ENCODE measurements at places on chromosomes 6 and 20.

DNA sequence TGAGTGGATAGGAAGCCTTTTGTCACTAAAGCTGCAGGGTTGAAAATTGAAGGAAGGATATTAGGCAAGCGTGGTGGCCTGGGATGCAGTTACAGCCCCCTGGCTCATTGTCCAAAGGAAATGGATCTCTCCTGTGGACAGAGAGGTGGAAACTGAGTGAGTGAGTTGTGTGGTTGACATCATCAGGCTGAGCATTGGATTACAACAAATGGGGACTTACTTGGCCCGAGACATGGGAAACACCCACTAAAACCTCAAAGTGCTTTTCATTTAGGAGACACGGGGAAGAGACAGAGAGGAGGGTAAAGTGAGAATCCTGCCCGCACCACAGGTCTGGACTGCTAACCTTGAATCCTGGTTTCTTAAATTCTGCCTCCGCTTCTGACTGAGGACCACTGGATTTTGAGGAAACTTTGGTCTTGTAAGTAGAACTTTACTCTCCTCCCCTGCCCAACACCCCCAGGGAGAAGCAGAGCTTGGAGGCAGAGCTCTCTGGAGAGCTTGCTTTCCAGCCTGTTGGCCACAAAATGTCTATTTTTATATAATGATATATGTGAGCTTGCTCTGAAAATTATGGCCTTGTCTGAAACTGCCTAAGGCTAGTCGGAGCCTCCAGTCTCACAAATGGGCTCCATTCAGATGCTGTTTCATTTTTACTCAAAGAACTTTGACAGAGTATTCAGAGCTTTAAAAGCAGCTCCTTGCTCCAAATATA is at the start of gene PKIG:
TSS of gene PKIG (plus strand) at position 269 of the 715 bp plus-strand sequence. CDS start 31,978 bp downstream, outside the sequence.
- peak; percentile 80 for DNase-seq

DNA sequence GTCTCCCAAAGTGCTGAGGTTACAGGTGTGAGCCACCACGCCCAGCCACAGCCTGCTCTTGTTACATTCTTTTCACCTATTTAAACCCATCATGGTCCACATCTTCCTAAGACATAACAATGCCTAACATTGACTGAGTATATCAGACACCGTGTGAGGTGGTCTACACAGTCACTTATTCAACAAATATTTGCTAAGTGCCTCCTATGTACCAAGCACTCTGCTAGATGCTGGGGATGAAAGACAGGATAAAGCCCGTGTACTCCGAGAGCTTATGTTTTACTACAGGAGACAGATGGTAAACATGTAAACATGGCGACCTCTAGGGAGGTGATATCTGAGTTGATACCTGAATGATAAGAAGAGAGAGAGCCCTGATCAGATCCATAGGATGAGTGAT is 12.7 kb downstream of the BCL2L1 start:
- DNase-seq, result no peak

GRCh38 chr20:32798046-32798981 is 21.4 kb upstream of the MAPRE1 start:
- no peak for DNase-seq

- DNase-seq, result peak; percentile 16
These were observed 405 bp downstream of the RALGAPA2 start for GRCh38 chr20:20712004-20712473.

DNA sequence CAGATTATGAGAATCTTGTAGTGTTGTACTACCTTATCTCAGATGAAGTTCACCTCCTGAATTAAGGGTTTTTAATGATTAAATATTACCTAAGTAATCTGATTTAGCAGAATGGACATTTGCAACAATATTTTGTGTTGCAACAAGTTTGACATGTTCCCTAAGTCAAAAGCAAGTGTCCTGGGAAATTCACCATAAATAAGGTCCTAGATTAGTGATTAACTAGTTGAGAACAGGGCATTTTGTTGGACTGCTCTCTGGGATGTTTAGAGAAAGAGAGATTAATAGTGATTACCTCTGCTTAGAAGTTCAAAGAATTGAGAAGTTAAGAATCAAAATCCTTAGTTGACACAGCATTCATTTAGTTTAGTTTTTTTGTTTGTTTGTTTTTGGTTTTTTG is 120.2 kb upstream of the MARCKS start:
- DNase-seq, result no peak

DNA sequence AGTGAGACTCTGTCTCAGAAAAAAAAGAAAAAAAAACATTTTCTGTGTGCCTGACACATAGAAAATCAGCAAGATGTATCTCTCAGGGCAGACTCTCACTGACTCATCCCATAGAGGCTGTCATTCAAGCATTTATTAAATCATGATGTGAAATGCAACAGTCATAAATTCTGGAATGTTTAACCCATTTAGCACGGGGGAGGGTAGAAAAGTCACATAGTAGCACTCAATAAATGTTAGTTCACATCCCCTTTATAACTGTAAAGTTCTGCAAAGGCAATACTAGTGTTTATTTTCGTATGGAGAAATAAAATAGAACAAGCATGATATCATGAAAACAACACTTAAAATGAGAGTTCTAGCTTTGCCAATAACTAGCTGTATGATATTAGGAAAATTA is 15.5 kb upstream of the CARMIL1 start:
- DNase-seq, result peak; percentile 65

- peak; percentile 60 for DNase-seq
These were observed 34.2 kb upstream of the C20orf203 start for GRCh38 chr20:32707691-32708581.

DNA sequence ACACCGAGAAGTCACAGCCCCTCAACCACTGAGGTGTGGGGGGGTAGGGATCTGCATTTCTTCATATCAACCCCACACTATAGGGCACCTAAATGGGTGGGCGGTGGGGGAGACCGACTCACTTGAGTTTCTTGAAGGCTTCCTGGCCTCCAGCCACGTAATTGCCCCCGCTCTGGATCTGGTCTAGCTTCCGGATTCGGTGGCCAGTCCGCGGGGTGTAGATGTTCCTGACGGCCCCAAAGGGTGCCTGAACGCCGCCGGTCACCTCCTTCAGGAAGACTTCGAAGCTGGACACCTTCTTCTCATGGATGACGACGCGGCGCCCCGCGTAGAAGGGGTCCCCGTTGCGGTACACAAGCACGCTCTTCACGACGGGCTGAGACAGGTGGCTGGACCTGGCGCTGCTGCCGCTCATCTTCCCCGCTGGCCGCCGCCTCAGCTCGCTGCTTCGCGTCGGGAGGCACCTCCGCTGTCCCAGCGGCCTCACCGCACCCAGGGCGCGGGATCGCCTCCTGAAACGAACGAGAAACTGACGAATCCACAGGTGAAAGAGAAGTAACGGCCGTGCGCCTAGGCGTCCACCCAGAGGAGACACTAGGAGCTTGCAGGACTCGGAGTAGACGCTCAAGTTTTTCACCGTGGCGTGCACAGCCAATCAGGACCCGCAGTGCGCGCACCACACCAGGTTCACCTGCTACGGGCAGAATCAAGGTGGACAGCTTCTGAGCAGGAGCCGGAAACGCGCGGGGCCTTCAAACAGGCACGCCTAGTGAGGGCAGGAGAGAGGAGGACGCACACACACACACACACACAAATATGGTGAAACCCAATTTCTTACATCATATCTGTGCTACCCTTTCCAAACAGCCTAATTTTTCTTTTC is at the start of gene DCDC2:
TSS of gene DCDC2 (minus strand) at position 724 of the 883 bp plus-strand sequence. CDS start at position 415, 309 bp downstream.
- DNase-seq, result no peak

DNA sequence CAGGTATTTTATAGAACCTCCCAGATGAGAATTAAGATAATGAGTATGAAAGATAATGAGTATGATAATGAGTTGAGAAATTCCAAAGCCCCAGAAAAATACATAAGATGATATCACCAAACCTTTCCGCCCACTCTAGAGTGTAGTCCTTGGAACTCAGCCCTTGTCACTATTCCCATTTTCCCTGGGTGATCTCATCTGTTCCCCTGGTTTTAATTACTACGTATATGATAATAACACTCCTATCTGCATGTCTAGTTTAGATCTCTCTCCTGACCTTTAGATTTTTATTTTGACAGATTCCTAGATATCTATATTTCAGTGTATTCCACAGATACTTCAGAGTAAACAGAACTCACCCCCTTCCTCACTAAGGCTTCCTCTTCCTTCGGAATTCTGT is 51.0 kb upstream of the ASIP start:
- DNase-seq, result no peak

- peak; percentile 47 for DNase-seq
These were observed 620 bp downstream of the TJAP1 start for GRCh38 chr6:43478008-43478372.

DNA sequence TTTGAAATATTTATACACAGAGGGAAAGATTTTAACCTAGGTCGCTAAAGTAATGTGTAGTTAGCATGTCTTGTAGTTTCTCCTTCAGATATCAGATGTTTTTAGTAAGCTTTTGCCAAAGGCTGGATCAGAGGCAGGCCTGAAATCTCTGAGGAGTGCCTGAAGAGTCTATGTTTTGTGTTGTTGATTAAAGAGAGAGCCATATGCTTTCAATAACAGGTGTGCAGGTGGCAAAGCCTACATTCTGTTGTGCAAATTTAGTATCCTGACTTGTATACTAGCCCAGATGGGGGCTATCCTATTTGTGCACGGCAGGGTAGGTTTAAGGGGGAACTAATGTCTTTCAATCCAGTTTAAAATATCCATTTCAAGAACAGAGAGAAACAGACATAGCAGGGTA is 167.1 kb upstream of the ATXN1 start:
- DNase-seq, result no peak

DNA sequence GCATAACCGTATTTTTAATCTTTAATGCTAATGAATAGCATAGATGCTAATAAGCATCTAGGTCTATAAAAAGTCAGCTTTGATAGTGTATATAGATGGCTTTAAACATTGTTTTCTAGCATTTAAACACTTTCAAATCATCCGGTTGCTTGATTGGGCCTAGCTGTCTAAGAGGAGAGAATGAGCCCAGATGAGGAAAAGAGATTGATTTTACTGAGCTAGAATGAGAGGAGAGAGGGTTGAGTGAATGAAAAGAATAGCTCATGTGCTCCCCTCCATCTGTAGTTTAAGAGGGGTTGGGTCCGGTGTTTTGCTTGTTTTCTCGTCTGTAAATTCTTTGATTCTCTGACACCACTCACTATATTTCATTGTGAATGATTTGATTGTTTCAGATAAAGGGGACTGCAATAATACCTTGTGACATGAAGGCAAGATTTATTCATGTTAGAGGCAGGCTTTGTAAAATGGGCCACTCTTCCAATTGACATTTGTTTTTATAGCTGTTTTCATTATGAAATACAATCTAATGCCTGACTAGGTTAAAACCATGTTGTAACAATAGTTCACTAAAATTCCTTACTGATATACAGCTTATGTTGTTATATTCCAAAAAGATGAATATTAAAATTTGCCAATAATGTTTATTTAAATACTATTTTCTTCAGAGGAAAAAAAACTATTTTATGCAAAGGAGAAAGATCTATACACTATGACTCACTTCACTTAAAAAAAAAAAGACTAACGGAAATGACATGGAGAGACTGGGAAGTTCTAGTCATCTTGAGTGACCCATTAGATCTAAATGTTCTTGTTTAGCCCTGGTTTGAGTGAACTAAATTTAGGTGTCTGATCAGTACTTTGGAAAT is 3.2 kb downstream of the PTPN1 start:
- DNase-seq, result peak; percentile 40

- DNase-seq, result no peak
These were observed 3.1 kb downstream of the LY6G6D start for GRCh38 chr6:31718265-31718664.

DNA sequence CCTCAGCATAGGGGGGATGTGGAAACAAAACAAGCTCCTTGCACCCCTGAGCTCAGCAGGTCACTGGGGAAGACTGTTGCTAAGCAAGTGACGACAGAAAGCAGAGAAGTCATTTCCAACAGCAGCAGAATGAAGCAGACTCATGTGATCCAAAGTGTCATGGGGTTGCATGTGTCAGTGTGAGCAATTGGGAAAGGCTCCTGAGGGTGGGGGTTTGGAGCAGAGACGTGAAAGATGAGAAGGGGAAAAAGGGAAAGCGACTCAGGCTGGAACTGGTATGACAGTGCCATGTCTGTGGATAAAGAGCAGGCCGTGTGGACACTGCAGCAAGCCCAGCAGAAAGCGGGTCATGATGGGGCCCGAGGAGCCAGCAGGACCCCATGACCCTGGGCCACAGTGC is 363.9 kb downstream of the PREX1 start:
- DNase-seq, result peak; percentile 58

- no peak for DNase-seq
These were observed 145.2 kb downstream of the COL21A1 start for GRCh38 chr6:56102216-56102615.

DNA sequence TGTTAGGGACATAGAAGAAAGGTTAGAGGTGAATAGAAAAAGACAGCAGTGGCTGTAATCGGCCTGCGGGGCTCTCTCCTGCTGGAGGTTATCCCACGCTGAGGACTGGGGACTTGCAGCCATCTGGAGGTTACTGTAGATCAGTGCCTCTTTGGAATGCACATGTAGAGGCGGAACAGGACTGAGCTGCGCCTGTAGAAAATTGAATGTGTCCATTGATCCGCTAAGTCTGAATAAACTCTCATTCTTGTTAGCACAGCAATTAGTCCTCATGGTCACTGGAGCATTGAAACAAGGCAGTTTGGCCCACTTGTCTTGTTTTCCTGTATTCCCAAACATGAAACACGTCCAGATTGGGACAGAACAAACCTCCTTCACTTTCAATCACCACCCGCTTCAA is 46.3 kb upstream of the F13A1 start:
- DNase-seq, result no peak

- peak; percentile 43 for DNase-seq
These were observed 69.0 kb upstream of the CCN2 start for GRCh38 chr6:132020138-132020581.

DNA sequence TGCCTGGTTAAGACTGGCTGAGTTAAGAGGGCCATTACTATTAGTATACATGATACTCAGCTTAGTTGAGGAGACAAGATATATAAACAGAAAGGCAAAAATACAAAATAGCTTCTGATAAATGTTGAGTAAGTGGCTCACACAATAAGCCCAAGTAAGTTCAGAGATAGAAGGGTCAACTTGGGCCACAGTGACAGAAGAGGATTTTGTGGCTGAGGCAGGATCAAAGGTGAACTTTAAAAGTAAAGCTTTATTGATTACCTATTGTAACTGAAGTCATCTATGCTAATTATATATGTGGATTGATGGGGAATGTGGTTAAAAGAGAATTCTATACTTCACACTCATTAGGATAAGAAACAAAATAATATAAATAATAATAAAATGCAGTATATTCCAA is 80.8 kb downstream of the PHACTR2 start:
- DNase-seq, result no peak

- DNase-seq, result no peak
These were observed 111.2 kb downstream of the GMPR start for GRCh38 chr6:16349544-16349943.

- no peak for DNase-seq
These were observed 2.0 kb downstream of the TDRD6 start for GRCh38 chr6:46689657-46690056.

DNA sequence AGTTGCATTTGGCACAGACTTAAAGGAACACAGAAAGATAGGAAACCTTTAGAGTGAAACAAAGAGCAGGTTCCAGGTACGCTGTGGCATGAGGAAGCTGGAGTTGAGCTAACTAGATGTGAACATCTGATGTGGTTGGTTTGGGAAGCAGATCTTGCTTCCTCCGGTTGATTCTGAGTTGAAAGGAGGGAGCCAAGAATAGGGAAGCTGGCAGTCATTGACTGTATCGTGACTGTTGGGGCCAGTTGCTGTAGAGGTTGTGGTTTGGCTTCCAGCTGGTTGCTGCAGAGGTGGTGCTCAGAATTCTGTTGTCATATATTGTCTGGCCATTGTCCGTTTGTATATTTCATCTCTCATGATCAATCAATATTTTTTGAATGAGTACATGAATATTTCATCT is 325.9 kb downstream of the PLCB1 start:
- no peak for DNase-seq

- DNase-seq, result no peak
These were observed 235.1 kb upstream of the FOXQ1 start for GRCh38 chr6:1076531-1077459.

Measured in GM03348 (cell line).